ENCODE measurements at places on chromosomes 2 and 18.

- no peak for DNase-seq
Measured at GRCh38 chr2:138823666-138824065, 43.5 kb upstream of the NXPH2 start.

DNA sequence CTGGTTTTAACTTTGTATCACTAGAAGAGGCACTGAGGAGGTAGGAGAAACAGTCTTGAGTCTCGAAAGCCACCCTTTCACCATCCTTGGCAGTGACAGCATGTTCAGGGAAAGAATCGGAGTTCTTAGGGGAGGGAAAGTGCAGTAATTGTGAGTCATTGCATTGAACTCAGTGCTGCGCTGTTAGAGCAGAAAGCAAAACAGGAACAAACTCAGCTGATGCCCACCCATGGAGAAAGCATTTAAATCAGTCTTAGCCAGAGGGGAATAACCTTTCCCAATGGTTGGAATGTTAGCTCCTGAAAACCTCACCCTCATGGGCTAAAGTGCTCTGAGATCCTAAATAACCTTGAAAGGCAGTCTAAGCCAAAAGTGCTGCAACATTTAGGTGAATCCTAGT is 845.6 kb upstream of the CNTNAP5 start:
- DNase-seq: no peak

DNA sequence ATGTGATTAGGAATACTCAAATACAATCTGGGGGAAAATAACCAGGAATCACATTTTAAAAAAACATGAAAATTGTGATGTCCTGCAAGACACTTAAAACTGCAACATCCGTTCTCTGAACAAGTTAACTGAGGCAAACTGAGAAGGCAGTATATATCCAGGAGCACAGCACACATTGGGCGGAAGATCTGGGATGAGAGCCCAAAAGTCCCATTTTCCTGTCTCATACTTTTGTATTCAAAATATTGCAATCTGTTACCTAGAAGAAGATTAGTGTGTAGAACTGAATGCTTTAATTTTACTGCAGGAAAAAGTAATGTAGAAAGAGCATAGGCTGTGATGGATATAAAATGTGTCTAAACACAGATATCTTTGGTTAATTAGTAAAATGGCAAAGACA is 276.8 kb upstream of the FANCL start:
- no peak for DNase-seq

DNA sequence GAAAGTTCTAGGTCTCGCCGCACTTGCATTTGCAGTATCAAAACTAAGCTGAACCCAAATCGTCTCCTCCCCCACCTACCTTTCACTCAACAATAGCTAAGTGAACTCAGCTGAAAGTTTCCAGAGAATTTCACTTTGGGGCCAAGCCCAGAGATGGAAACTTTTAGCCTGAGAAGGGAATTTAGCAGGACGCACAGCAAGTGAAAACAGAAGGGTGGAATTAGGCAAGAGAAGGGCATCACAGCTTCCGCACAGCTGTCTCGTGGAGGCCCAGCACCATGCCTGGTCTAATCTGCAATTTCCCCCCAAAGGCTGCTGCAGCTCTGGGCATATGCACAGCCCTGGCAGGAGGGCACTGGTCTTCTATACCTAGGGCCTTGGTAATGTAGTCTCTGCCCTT is 262.0 kb downstream of the TNS1 start:
- no peak for DNase-seq

GRCh38 chr2:55136138-55136541 is 85.9 kb upstream of the RTN4 start:
- no peak for DNase-seq

DNA sequence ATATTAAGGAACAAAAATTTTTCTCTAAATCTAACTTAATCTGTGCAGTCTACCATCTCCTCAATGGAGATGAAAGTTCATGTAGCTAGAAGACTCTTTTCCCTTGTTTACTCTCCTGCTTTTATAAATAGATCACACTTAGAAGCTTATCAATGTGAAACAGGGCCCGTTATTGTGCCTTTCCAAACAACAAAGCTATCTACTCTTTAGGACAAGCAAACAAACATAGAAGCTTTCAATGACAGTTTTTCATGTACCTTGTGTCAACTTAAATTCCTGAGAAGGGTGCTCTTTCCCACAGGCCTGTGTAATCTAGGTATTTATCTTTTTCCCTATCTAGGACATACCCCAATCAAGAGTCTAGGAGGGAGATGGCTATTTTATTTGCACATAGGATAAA is 247.8 kb upstream of the CWC22 start:
- no peak for DNase-seq

DNA sequence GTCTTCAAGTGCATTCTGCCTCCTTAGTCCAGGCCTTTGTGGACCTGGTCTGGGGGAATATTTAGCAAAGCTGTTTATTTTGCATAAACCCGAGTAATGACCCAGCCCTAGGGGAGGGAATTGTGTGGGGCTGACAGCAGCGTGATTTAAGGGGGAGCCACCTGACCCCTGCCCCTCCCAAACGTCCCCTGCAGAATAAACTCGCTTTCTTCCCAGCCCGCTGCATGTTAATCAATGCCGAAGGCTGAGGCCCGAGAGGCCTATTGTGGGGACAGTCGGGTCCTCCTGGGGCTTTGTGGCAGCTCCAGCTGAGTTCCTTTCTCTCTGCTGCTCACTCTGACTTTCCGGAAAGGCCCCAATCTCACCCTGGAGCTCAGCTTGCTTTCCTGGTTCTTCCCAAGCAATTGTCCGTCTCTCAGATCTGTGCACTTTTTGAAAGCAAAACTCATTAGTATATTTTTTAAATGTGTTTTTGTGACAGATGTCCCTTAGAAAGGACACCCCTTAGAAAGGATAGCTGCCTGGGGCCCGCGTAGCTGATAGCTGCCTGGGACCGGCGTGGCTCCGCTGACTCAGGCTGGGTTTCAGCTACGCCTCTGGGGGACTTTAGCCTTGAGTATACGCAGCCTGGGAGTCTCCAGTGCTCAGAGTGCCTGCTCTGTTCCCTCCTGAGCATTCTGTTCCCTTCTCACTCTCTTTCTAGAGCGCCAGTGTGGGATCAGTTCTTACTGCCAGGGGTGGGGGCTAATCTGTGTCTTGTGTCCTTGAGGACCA is 158.3 kb downstream of the GLI2 start:
- DNase-seq: no peak

GRCh38 chr2:224025874-224026273 is 13.2 kb downstream of the SERPINE2 start:
- DNase-seq: no peak

Data from caudate nucleus (tissue), 63 donors.